Stimulated activated CD4-positive, alpha-beta T cell treated with anti-CD3 and anti-CD28 coated beads, Interleukin-1b, Interleukin-23, amount 100 ng/mL, for 1 hour (primary cell): ENCODE measurements at places on chromosomes 11 and 22.
A peak's percentile ranks its signal among the peaks of the same experiment; 100 is the strongest.

DNA sequence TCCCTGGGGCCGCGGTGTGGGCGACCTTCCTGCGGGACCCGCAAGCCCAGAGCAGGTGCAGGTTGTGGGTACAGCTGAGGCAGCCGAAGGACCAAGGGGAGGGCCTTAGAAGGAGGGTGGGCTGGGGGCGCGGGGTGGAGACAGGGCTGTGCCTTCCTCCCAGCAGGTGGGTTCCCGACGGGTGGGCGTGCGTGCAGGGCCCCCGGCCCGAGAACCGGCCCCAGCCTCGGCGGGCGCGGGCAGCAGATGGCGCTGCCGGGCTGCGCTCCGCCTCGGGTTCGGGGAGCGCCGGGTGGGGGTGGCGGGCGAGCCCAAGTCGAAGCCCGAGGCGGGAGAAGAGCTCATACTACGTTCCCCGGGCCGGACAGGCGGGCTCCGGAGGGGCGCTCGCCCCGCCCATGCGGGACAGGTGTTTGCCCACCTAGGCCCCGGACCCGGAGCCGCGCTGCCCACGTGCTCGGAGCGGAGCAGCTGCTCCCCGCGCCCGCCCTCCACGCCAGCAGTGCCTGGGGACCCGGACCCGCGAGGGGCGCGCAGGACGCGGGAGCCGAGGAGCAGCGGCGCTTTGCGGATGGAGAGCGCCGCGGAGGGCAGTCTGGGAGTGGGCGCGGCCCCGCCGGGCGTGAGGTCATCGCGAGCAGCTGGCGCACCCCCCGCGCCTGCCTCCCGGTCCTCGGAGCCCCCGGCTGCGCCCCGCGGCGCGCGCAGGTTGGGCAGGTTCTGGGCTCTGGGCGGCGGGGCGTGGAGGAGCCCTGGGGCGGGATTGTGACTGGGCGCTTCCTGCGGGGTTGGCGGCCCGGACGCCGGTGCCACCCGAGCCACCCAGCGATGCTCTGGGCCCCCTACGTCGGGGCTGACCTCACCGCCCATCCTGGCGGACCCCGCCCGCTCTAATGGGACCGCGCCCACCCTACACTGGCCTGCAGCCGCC lies 25.3 kb downstream of the DUSP8 start:
- DNase-seq: peak; percentile 20

- peak; percentile 37 for DNase-seq
Measured at GRCh38 chr11:1574238-1574932, 2.3 kb upstream of the DUSP8 start.

DNA sequence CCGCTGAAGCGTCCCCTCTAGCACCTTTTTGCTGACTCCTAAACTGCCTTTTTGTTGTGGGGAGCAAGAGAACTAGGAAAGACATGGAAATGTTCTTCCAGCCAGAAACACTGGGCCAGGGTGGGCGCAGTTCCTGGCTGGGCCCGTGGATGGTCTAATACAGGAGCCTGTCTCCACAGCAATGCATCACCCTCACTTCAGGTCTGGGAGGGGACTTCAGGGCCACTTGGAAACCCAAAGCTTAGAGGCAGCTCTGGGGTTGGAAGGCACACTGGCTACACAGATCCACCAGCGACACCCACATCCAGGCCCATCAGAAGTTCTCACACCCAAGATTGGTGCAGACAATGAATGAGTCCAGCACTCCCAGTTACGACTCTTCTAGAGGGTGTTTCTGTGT lies 120.3 kb downstream of the ETS1 start:
- no peak for DNase-seq

GRCh38 chr11:109972181-109972715 lies 120.9 kb upstream of the ZC3H12C start:
- no peak for DNase-seq

DNA sequence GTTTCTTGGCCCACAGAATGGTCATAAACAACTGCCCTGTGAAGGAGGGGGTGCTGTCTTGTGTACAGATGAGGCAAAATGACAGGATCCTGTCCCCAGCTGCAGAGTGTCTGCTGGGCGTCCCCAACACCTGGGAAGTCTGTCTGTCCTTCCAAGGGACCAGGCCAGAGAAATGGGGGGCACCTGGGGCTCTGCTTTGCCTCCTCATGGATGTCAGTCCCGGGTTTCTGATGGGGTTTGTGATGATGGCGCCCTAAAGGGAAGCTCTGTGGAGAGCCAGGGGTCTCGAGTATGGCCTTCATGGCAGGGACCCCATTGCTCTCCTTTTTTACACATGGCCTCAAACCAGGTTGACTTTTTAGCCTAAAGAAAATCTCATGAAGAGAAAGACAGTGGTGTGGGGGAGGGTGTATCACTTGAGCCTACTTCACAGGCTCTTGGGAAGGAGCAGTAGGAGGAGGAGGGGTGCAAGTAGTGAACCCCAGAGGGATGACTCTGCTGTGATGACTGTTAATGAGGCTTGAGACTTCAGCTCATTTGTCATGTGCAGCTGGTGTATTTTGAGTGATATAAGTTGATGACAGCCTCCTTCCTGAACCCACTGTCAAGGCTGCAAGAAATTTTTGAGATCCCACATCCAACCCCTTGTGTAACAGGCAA lies 40.6 kb upstream of the TUB start:
- no peak for DNase-seq
